ENCODE measurements at places on chromosomes 5 and 9. TPM values are rescaled to one million over a fixed set of nuclear protein-coding genes. Genes with fewer than 3 reads are reported as not detected.

DNA sequence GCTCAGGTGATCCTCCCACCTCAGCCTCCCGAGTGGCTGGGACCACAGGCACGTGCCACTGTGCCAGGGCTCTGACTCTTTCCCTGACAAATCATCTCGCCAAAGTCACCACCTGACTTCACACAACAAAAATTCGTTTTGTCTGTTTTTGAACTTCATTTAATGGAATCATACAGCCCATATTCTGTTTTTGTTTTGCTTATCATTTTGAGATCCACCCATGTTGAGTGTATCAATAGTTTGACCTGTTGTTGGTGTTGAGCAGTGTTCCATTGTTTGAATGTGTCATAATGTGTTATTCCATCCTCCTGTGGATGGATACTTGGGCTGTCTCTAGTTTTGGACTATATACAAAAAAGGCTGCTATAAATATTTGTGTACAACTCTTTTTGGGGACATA, 6.9 kb upstream of the UBE2D2 start:
- no peak for DNase-seq

FBP2 gene
- total RNA-seq, result not detected

DNA sequence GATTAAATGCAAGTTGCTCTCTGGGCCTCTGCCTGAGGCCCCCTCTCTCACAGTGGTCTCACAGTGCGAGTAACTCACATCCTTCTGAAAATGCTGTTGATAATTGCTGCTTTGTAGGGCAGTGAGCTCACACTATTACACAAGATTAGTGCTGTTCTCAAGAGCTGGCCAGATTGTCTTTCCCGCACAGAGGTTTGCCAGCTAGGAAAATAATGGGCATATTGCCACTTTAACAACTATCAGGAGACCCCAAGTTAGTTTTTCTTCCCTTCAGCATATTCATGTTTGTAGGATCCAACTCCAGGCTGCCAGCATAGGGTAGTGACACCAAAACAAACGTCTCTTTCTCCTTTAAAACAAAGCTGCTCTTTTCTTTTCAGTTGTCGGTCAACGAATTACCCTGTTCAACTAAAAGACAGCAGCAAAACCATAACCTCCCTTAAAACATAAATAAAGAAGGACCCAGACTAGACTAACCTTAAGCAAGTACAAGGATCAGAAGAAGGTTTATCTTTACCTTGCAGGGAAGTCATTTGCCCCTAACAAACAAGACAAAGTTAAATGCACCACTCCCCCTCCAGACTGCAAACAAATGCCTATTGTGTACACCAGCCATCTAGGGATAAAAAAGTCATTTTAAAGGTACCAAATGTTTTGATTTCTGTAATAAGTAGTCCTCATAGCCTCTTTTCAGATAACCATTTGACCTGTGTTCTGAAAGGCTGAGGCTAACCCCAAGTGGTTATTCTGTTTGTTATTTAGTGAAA, 91.4 kb downstream of the VCAN start:
- DNase-seq, result peak; percentile 41

DNA sequence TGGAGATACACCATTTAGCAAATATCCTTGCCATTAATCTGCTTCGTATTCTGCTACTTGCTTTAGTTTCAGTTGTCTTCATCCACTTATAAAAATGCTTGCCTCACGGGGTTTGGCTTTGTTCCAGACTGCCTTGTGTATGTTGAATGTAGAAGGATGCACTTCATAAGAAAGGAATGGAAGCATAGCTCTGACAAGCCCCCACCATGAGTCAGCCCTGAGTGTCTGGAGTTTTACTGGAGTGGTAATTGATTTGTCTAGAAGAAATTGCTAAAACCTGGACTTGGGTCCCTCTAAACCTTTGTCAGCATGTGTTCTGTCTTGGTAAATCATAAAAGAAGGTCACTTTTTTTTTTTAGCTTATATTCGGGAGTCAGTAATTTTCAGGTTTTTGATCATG, 4.6 kb downstream of the TEX48 start:
- DNase-seq, result peak; percentile 100

GRCh38 chr5:109479260-109479860, 69.6 kb upstream of the PJA2 start:
- DNase-seq, result peak; percentile 34

DNA sequence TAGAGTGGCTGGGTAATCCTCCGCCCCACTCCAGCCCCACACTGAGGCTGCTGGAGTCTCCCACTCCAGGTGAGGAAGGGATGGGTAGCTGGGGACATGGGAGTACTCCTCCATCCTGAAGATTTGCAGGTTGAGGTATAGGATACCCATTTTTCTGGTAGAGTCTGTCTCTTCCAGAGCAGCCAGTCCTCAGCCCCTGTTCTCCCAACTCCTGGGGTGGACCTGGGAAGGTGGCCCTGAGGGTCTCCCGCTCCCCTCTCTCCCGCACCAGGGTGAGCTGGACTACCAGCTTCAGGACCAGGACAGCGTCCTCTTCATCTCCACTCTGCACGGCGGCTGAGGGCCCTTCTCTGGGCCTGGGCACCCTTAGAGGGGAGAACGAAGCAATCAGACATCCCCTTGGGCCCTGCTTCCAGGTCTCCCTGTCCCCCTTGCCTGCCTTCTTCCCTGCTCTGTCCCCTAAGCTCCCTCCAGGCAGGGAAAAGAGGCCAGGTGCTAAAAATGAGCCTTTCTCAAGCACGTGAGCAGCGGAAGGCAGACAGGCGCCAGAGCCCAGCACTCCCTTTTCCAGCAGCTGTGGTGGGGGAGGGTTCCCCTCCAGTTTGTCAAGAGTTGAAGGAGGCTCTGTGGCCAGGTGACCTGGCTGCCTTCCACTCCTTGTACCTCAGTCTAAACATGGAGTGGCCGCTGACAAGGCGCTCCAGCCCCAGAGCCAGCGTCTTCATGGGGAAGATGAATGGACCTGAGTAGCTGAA, 18.4 kb downstream of the URM1 start:
- no peak for DNase-seq

DNA sequence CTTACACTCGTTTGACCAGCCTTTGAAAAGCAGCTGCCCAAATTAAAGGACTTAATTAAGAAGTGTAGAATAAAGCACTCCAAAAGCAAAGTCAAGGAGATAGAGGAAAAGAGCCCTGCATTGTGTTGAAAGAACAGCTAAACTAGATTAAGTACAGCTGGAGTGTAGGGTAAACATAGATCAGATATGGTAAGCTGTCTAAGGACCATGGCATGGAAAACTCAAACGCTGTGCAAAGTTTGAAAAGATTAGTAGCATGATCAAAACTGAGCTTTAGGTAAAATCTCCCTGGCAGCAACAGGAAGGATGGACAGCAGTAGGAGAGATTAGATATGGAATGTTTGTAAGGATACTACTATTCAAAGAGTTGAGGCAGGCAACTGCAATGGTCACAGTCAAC, 55.4 kb downstream of the BNC2 start:
- no peak for DNase-seq

PDLIM4 gene
- total RNA-seq, result 97.5 TPM

DMRT3 gene
- not detected for total RNA-seq

CCDC180 gene
- total RNA-seq, result 0.90 TPM

- peak; percentile 95 for DNase-seq
These were observed 35.6 kb downstream of the GPR21 start for GRCh38 chr9:123069010-123069481.

Measured in IMR-90 (cell line).